ENCODE measurements at places on chromosomes 11 and 22.

DNA sequence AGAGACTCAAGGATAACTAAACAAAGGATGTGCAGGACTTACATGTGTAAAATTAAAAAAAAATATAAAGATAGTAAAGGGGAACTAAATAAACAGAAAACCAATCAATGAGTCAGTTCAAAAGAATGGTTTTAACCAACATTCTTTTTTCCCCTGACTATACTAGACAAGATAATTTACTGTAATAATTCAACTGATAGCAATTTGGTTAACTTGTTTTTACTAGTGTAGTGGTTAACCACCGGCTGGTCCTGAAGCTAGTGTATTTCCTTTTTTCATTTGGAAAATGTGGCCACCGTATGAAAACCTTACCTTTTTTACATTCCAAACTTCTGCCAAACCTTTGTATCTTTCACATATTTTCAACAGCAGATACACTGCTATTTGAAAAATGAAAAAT is 123.1 kb downstream of the ARHGAP42 start:
- DNase-seq = no peak

DNA sequence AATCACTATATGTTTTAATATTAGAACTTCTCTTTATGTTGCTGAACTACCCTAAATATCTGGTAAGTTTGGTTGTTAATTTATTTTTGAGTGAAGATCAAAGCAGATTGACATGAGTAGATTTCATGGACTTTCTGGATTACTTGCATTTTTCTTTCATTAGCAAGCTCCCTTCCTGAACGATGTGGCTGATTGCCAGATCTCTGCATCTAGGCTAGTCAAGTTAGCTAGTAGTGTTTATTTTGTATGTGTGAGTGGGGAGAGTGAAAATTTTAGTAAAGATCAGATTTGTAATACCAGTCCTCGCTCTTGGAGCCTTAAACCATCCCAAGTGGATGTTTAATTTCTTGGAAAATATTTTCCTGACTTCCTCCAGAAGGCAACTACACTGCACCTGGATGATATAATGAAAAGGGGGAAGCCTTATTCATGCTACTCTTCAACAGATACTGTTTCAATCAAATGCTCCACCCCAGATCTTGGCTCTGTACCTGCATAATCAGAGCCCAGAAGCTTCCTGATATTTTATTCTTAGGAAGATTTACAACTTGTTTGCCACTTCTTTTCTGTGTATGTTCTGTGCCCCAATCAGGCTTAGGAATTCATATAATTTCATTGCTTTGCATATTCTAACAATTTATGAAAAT is 143.2 kb upstream of the GRIA4 start:
- no peak for DNase-seq

DNA sequence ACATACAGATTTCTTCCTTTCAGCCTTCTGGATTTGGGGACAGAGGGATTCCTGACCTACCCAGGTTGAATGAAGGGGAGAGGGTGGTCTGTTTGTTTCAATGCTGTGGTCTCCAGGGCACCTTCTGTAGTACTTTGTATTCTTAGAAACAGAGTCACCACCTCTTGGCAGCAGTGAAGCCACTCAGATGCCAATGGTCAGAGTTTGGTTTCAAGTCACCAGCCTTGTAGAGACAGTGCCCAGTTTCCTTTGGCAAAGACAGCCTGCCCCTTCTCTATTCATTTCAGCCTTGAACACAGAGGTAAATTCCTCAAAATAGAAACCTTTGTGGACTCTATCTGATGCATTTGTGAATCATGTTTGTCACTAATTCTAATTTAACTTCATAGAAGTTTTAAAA is 111.7 kb upstream of the RASSF10 start:
- no peak for DNase-seq

DNA sequence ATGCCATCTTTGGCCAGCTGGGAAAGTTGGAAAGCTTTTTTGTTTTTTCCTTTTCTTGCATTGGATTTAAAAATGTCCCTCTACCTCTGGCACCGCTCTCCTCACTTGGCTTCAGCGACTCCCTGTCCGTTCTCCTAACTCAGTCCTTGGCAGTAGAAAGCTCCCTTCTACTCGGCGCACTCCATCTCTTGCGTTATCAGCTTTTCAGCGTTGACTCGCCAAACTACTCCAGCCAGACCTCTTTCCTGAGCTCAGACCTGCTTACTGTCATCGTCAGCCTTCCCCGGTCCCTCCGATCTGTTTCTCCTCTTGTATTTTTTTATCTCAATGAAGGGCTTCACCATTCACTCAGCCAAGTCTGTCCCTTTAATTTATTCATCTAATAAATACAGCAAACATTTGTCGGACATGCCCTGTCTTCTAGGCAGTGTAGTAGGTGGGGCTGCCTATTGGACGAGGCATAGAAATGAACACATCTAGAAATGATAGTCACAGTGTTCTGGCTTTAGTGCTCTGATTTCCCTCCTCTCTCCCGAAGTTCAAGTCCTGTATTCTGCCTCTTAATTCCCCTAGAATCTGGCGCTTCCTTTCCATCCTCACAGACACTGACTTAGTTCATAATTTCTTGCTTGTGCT is 839 bp downstream of the CEP164 start:
- DNase-seq = peak; percentile 8

- DNase-seq = no peak
These were observed 28.6 kb downstream of the LIF start for GRCh38 chr22:30217698-30218560.

- no peak for DNase-seq
These were observed 593.2 kb downstream of the INSC start for GRCh38 chr11:15707971-15708370.

- DNase-seq = no peak
These were observed 5.5 kb downstream of the PHLDA2 start for GRCh38 chr11:2923446-2924375.

- no peak for DNase-seq
These were observed 40.3 kb upstream of the SMCO4 start for GRCh38 chr11:93583490-93583889.

- DNase-seq = no peak
These were observed 427.9 kb downstream of the JRKL start for GRCh38 chr11:96817482-96818399.

DNA sequence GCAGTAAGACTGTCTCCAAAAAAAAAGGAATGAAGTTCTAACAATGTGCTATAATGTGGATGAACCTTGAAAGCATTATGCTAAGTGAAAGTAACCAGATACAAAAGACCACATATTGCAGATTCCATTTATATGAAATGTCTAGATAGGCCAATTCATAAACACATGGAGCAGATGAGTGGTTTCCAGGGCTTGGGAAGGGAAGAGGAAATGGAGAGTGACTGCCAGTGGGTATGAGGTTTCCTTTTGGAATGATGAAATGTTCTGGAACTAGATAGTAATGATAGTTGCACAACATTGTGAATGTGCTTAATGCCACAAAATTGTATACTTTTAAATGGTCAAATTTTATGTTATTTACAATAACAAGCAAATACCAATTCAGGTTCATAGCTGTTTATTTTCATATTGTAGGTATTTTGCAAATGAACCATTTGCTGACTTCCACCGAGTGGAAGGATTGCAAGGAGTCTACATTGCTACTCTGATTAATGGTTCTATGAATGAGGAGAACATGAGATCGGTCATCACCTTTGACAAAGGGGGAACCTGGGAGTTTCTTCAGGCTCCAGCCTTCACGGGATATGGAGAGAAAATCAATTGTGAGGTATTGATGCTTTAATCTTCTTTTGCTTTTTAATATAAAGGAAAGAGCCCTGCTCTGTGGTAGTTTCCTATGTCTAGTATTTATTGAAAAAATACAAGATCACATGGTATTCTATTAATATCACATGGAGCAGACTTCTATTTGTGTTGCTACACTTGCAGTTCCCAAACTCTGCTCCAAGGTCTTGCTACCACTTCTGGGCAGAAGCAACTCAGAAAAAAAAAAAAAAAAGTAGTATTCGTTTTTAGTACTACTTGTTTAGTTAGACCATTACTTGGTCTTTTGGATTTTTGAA is 67.7 kb upstream of the SORL1-AS1 start:
- DNase-seq = no peak

GRCh38 chr11:36693139-36693843 is 95.3 kb upstream of the RAG2 start:
- no peak for DNase-seq

- no peak for DNase-seq
These were observed 35.7 kb upstream of the UCP3 start for GRCh38 chr11:74044538-74044937.

DNA sequence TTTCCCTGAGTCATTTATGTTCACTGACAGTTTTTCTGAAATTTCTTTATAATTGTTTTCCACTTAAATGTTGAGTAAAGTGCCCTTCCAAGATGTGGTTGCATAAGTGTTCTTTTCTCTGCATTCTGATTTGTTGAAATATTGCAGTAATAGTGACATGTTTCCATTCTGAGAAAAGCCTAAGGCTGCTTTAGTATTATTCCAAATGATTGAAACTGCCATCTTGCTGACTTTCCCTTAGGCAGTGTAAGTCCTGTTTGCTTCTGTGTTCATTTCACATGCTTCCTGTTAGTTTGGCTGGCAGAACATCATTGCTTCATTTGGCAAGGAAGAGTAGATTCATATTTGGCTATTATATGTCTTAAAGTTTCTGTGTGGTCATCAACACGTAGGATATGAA is 146.5 kb downstream of the ELP4 start:
- no peak for DNase-seq

- DNase-seq = no peak
These were observed 21.4 kb downstream of the KCNQ1 start for GRCh38 chr11:2466069-2466801.

- DNase-seq = peak; percentile 18
These were observed 55.0 kb downstream of the MYH9 start for GRCh38 chr22:36332623-36333332.

DNA sequence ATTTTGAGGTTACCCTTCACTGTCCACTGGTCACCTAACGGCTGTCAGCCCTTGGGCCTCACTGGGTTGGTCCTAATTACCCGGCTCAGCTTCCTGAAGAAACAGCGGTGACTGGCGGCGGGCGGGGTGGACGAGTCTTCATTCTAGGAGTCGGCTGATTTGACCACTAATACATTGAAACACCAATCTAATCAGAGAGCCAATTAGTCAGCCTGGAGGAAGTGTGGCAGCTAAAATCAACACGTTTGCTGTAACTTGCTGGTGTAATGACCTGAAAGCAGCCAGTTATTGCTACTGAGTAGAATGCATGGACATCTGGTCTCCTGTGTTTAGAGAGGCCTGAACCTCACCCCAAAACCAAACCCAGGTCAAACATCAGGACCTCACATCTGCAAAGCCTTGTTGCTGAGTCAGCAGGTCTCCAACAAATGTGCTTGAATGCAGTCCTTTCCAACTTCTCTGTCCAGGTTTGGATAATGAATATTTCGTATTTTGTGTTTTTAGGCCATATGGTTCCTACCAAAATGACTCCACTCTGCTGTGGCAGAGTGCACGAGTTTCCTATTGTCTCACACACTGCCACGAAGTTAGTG is 496.4 kb downstream of the BRD1 start:
- no peak for DNase-seq

DNA sequence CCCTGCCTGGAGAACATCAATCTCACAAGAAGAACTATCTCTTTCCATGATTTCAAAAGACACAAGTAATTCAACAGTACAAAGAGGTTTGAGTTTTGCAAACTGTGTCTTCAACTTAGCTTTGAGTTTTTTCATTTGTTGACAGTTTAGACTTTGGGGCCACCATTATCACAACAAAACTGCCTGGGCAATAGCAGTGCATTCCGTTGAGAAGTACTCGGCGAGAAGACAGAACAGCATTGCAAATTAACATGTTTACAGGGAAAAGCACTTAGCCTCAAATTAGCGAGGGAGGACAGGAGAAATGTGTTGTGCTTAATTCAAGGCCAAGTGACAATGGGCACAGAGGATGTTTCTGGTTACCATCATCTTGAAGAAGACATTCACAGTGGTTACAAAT is 133.2 kb upstream of the MPPED2 start:
- no peak for DNase-seq

DNA sequence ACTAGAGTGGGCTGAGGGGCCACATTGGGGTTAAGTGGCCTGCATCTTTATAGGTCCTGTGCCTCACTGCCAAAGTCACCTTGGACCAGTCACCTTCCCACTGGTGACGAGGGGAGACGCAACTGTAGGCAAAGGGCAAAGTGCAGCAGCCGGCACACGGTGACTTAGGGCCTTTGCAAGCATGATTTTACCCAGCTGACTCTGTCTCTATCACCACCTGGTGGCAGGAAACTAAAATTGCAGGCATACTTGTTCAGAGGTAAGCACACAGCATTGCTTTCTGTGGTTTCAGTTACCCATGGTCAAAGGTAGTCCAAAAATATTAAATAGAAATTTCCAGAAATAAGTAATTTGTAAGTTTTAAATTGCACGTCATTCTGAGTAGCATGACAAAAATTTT is 1164.4 kb downstream of the BRD1 start:
- no peak for DNase-seq

DNA sequence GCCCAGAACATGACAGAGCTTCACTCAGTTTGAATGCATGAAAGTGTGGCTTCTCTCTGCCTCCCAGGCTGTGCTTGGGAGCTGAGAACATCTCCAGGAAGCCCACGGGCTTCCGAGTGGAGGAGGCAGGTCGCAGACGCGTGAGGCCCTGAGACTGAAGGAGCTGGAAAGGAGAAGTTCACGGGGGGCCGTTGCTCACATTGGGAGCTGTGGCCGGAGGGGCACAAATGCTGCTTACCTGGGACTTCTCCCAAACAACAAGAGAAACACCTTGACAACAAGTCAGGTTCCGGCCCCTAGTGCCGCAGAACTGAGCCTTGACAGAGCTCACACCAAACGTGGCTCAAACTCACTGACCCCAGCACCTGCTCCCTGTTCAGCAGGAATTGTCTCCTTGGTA is 207.0 kb downstream of the BRD1 start:
- no peak for DNase-seq

GRCh38 chr11:128206461-128206860 is 380.9 kb downstream of the ETS1 start:
- DNase-seq = no peak

DNA sequence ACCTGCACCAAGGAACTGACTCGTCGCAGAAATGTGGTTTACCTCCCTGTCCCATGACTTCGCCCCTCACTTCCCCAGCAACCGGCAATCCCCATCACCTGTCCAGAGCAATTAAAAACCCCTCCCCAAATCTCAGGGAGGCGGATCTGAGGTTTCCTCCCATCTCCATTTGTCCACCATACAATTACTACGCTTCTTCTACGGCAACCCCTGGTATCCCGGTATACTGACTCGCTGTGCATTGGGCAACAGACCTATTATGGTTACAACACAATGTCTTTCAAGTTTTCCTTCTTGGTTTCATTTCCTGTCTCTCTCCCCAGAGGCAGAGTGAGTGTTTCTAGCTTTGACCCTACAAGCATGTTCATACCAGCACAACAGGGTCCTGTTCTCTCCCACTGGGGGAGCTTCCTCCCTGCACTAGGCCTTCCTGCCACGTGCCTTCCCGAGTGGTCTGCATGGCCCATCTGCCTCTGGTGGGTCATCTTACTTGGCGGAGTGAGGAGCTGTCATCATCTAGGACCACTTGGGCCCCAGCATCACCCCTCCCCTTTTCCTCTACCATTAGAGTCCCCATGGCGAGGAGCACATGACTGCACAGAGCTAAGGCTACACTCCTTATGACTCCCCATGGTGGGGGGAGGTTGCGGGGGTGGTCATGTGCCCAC is 30.3 kb upstream of the NAP1L4 start:
- DNase-seq = no peak
